ENCODE measurements at places on chromosomes 2 and 18.
A peak's percentile ranks its signal among the peaks of the same experiment; 100 is the strongest.

DNA sequence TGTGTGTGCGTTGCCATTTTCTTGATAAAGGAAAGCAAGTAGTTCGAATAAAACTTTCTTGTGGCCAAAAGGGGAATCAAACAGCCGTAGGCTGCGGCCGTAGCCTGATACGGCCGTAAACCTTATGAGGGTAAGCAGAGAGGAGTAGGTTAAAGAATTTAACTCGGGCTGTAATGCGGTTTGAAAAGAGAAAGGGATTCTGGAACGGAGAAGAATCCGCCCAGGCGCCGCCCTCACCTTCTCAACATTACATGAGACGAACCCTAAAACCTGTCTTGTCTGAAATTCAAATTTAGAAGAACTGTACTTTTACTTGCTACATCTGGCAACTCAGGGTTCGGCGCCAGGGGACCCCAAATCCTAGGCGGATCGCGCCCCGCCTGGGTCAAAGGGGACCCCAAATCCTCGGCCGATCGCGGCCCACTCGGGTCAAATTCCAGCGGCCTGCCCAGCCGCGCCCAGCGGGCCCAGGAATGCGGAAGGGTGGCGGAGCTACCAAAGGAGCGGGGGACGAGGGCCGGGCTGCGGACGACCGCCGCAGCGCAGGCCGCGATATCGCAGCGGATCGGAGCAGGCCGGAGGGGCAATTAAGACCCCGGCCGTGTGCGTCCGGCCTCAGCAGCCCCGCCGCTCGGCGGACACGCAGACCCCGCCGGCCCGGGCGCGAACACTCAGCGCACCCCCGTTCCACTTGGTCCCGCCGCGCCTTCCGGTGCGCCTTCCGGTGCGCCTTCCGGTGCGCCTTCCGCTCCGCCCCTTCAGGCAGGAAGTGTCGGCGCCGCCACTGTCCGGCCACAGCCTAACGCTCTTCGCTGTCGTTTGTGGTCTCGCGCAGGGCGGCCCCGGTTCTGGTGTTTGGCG lies at the start of gene MYL12B:
TSS of gene MYL12B (plus strand) at position 761 of the 861 bp plus-strand sequence. CDS start 10,766 bp downstream, outside the sequence.
- DNase-seq = peak; percentile 60

GRCh38 chr18:62128157-62128556 lies 58.7 kb downstream of the PIGN start:
- DNase-seq = no peak

DNA sequence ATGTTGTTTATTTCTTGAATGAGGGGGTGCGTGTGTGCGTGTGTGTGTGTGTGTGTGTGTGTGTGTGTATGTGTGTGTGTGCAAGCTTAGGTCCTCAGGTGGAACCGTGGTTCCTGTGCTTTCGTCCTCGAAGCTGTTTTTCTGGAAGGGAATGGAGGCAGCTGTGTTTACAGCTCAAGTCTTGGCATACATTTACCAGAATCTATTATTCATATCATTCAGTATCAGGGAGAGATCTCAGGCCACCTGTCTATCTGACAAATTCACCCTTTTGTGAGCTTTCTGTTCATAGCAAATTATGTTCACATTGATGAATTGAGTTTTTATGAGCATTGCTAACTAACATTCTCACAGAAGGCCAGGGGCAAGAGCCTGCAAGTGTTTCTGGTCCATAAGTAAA lies 550.4 kb downstream of the ARHGAP15 start:
- DNase-seq = no peak

DNA sequence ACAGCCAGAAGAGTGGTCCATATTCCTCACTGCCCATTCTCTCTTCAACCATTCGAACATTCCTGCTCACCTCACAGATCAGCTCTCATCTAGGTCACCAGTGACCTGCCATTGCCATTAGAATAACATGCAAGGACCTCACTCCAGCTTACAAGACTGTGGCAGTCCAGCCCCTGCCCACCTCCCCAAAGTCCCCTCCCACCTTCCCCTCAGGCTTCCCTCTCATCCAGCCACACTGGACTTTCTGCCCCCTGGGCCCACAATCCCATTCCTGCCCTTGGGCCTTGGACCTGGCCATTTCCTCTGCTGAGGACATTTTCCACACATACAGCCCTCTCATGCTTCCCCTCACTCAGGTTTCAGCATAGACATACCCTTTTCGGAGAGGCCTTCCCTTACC lies 5.2 kb upstream of the TMEM177 start:
- no peak for DNase-seq

- no peak for DNase-seq
Observed at GRCh38 chr2:27771202-27771547, 344 bp upstream of the MRPL33 start.

Data from HEK293T (cell line).